NCI-H510A (cell line): ENCODE measurements at places on chromosomes 11 and 22.

DNA sequence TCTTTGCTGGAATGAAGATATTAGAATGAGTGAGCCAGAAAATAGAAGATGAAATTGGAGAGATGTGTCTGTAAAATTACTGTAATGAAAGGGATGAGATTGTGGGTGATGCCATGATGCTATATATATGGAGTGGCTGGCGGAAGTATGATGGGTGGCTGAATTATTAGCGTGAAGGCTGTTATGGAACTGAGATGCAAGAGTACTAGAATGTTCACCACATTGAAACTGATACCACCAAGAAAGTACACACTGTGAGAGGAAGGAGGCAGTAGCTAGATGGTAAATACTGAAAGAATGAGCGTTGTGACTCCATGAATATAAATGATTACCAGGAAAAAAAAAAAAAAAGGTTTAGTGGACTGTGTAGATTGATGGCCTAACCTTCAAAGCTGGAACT, 411.9 kb downstream of the CNTN5 start:
- no peak for DNase-seq

DNA sequence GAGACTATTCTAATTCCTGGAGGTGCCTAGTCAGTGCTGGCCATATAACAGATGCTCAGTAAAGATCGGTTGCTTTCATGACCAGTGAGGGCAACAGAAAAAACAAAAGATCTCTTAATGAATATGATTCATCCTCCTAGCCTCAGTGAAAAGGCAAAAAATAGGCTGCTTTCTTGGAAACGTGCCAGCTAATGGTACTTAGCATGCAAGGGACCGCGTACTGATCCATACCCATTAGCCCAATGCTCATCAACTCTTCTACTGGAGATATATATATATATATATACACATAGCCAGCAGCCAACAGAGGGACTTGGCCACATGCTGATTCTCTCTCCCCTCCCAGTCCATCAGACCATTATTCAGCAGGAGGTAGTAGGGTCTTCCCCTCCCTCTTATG, 320.4 kb downstream of the KIRREL3 start:
- no peak for DNase-seq

GRCh38 chr11:43261775-43262174, 50.0 kb upstream of the API5 start:
- no peak for DNase-seq

GRCh38 chr11:87861030-87861429, 314.2 kb downstream of the RAB38 start:
- DNase-seq, result no peak

DNA sequence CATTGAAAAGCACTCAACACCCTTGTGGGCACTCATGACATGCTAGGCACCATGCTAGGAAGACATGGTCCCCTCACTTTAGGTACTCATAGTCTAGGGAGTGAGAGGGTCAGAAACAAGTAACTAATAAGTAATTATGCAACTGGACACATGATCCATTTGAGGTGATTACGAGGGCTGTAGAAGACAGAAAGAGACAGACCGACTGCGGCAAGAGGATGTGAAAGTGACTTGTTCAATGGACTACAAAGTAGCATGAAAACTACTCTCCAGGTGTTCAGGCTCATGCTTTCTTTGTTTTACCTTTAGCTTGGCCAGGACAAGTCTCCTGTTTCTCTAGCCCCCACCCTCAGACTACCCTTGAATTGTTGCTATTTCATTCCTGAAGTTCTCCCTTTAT, 310.8 kb upstream of the SORL1-AS1 start:
- DNase-seq, result no peak

- no peak for DNase-seq
These were observed 2.3 kb downstream of the MN1 start for GRCh38 chr22:27799015-27799826.

DNA sequence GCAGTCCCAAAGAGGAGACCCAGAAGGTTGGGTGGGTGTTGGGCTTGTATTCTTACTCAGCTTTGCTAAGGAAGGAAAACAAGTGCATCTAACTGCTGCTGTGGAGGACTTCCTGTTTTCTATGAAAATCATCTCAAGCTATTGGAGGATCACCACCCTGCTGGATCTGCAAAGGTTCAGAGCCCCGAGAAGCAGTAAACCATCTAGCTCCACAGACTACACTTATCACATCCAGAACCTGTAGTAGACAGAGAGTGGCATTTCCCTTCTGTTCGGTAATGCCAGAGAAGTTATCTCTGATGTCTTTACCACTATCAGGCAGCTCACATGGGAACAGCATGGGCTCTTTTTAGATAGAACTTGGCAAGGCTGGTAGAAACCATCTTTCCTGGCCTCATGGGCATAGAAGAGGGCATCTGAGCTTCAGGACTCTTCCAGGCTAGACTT, 21.7 kb downstream of the KCNJ1 start:
- no peak for DNase-seq

DNA sequence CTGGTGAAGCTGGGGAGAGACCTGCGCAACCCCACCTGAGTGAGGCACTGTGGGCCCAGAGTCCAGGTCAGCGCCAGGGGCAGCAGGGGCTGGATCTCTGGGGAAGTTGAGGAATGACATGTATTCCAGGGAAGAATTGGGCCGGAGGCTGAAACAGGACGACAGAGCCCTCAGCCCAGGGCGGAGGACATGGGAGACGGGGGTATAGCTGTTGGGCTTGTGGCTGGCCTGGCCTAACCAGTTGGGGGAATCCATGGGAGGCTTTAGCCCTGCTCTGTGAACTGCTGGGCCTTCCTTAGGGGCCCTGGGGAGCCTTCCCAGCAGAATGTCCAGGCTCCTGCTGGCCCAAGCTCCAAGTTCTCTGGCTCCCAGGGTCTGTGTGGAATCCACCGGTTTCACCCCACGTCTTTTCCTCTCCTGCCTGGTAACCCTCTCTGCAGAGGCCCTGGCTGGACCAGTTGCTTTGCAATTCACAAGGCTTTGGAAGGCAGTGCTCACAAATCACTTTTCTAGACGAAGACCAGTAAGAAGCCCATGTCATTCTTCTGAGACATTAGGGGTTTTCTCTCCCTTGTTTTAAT, 50.4 kb upstream of the KCNQ1OT1 start:
- no peak for DNase-seq

GRCh38 chr11:117081908-117082307, 16.3 kb downstream of the SIK3 start:
- DNase-seq, result no peak

- DNase-seq, result no peak
These were observed 50.3 kb downstream of the GRAMD1B start for GRCh38 chr11:123480290-123480815.

- DNase-seq, result no peak
These were observed 237.8 kb downstream of the GRIK4 start for GRCh38 chr11:120749395-120749794.

DNA sequence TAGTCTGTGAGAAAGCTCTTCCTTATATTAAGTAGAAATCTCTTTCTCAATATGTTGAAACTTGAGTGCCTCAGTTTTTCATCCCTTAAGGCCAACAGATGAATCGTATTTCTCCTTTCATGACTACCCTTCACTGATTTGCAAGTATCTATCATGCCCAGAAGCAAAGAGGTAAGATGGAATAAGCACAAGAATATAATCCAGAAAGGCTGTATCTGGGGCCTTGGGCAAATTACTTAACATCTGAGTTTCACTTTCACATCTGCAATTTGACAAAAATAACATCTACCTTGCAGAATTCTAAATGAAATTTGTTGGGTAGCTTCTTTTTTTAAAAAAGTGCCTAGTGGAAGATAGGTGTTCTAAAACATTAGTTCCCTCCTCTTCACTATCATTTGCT, 552.4 kb upstream of the ANO5 start:
- no peak for DNase-seq

DNA sequence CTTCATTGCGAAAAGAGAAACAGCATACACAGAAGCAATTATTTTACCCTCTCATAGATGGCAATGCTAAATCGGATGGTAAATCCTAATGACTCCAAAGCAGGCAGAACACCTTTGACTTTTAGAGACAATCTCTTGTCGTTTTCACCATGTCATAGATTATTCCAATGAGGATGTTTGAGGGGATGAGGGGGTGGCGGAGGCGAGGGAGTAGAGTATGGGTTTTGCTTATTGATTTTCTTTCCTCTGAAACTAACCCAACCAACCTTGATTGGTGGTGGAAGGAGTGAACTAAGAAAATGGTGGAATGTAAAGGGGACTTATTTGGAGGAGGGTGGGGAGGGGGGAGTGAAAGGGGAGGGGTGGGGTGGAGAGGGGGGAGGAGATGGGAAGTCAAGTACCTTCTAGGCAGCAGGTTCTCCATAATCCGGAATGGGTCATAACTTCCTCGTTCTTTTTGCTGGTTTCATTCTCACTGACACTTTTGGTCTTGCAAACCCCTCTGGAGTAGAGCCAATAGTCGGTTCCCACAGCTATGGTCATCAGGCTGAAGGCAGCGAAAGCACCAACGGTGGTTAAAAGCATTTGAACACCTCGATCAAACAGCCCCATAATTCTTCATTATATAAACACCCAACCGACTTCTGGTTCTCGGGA, 1.5 kb downstream of the CACNG2 start:
- DNase-seq, result no peak

GRCh38 chr11:128689591-128689947, 4.3 kb upstream of the FLI1 start:
- DNase-seq, result no peak

GRCh38 chr11:43130616-43131015, 181.2 kb upstream of the API5 start:
- no peak for DNase-seq

- DNase-seq, result no peak
These were observed 7.3 kb downstream of the RASSF10 start for GRCh38 chr11:13016415-13016814.

DNA sequence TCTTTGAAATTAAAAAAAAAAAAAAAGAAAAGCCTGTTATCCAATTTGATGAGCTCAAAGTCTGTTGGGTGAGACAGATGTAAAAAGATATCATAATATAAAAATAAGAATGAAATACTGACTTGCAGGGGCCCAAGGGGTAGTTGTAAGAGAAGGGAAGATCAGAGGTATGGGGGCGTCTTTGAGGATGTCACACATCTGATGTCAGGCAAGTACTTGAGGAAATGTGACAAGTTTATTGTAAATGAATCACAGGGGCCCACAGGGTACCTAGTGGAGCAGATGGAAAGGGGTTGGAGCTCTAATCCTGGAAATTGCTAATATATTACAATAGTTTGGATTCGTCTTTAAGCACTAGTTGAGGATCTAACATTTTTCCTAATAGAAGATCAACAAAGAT, 131.6 kb downstream of the MAML2 start:
- no peak for DNase-seq

- no peak for DNase-seq
These were observed 52.3 kb upstream of the FAM181B start for GRCh38 chr11:82786001-82786400.

DNA sequence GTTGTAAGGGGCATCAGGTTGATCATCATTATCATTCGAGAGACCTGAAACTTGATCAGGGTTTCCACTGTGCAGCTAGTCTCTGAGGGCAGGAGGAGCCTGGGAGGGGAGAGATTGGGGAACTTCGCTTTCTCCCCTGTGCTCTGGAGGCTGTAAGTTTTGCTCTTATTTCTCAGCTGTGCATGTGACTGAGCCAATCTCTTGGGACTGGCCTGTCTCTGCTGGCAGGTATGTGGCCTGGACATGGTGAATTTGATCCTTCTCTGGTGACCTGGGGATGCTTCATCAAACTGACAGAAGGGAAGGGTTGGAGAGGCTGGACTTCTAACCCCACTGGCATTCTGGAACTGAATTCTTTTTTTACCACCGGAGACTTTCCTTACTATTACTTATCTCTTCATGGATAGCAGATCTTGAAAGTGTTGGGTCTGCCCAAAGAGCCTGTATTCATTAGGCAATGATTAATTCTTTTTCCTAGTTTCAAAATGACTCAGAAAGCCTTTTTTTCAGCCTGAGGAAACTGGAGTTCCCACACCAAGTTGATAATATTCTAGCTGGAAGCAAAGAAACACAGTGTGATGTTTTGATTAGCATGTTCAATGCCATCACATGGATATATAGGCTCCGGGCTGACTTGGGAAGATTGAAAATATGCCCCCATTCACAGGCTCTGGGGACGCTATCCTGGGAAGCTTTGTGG, 36.5 kb downstream of the TSPAN18 start:
- no peak for DNase-seq

DNA sequence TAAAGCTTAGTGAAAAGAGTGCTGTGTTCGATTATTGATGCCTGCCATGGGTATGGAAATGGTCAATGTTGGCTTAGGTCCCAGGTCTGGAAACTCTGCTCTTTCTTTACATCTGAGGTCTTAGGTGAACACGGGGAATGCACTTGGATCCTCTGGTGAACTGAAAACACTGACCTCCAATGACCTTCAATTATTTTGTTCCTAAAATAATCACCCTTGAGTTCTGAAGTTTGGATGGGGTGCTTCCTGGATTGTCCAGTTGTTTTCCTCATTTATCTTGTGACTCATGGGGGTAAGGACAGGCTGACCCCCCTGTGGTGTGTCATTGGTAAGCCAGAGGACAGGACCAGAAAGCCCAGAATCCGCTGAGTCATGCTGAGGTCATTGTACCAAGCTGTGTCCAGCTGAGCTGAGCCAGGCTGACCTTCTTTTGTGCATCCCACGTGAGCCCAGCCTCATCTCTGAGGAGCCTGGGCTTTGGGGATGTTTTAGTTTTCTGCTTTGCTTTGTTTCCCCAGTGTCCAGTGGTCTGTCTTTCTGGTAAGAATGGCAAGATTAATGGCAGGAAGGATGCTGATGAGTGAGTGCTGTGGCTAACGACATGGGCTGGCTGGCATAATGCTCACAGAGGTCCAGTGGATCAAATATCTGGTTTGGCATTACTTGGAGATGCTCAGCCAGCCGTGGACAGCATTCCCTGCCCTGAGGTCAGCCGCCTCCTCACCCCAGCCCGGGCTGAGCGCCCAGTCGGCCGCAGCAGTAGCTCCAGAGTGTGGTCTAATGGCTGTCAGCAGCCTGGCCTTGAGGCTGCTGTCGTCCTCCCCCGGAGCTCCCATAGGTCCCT, 35.6 kb downstream of the AMPD3 start:
- no peak for DNase-seq

DNA sequence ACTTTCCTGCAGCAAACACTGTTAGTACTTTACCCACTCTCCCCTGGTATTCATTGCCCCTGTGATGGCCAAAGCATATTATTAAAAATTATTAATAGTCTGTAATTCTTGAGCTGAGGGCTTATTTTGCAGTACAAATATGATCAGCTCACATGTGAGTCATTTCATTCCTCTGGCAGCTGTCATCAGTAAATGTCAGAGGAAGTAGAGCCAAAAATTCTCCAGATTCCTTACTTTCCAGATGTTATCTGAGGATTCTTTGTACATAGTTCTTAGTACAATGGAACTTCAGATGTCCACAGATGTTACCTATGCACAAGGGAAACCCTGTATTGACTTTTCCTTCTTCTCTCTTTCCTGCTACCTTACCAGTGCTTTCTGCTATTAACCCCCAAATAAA, 12.5 kb downstream of the OR5B3 start:
- DNase-seq, result no peak

GRCh38 chr11:119175493-119176077, 7.1 kb downstream of the NLRX1 start:
- DNase-seq, result no peak
